ENCODE measurements at places on chromosomes 13 and 19.
A peak's percentile ranks its signal among the peaks of the same experiment; 100 is the strongest.

GRCh38 chr13:97512732-97513131, 78.8 kb downstream of the RAP2A start:
- no peak for DNase-seq

DNA sequence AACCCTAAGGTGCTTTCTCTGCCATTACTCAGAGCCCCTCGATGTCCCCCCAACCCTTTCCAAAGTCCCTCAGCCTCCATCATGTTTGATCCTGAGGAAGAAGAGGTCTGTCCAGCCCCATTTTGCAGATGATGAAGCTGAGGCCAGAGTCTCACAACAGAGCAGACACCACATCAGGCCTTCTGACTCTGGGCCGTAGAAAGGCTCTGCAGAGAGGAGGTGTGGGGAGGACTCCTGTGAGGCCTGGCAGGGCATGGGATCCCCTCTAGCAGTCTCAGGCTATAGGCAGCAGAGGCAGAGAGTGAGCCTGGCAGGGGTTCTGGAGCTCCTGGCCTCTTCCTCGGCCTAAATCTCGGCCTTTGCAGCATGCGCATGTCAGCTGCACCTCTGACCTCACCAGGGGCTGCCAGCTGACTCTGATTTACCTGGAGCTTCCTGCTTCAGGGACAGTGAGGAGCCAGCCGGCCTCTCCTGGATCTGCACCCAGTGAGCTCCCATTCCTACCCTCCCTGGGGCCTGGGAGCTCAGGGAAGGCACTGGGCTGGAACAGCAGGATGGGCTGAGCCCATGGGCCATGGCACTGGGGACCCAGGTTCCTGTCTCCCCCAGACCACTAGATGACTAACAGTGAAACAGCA, 41.7 kb upstream of the VSTM2B start:
- no peak for DNase-seq

GRCh38 chr13:99391781-99392469, 84.7 kb upstream of the GPR183 start:
- DNase-seq: no peak

- DNase-seq: no peak
Observed at GRCh38 chr19:19613506-19613905, 5.0 kb downstream of the PBX4 start.

DNA sequence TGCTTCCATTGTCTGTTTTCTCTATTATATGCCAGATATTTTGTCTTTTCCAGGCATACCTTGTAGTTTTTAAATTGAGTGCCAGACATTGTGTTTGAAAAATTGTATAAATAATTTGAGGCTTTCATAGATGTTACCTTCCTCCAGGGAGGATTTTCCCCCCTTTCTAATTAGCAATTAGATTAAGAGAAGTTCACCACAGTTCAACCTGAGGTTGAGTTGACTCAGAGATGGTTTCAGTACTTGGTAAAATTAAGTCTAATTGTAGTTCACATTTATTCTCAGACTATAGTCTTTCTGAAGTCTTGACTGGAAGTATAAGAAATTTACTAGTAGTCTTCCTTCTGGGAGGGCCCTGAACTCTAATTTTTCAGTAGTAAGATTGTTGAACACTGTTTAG, 104.1 kb upstream of the SCEL start:
- no peak for DNase-seq

GRCh38 chr19:14473073-14473977, 1.8 kb downstream of the PTGER1 start:
- DNase-seq: no peak

DNA sequence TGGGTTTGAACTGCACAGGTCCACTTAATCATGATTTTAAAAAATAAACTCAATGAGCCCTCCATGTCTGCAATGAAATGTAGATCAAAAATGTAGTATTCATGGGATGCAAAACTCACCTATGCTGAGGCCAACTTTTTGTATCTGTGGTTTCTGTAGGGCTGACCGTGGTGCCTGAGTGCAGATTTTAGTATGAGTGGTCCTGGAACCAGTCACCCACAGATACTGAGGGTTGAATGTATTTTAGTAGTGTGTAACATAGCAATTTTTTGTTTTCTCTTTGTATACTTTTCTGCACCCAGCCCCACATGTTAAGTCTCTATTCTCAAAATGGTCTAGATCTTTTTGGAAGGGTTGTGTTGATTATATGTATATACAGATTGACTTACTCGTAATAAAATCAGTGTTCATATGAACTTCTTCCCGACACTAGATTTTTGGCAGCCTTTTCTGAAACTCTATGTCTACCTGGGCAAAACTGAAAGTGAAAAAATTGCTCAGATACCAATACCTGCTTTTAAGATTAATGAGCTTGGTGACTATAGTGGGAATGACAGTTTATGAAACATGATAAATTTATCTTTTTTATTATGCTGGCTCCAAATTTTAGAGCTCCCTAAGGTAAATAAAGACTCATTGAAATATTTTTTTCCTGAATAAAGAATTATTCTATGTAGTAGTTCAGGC, 51.6 kb downstream of the DNAJC15 start:
- DNase-seq: no peak

- peak; percentile 17 for DNase-seq
Observed at GRCh38 chr13:48505597-48506091, 27.2 kb downstream of the RCBTB2 start.

DNA sequence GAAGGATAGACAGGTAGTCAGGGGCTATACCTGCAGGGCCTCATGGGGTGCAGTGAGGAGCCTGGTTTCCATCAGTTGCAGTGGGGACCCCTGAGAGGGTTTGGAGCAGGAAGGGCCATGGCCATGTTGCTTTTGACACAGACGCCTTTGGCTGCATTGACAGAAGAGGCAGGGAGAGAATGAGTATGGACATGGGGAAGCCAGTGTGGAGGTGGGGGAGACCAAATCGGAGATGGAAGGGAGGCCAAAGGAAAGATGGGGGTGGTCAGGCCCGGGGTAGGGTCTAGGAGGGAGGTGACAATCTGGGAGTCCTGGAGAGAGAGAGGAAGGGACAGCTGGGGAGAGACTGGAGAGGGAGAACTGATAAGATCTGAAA, 1.3 kb downstream of the HSD11B1L start:
- no peak for DNase-seq

DNA sequence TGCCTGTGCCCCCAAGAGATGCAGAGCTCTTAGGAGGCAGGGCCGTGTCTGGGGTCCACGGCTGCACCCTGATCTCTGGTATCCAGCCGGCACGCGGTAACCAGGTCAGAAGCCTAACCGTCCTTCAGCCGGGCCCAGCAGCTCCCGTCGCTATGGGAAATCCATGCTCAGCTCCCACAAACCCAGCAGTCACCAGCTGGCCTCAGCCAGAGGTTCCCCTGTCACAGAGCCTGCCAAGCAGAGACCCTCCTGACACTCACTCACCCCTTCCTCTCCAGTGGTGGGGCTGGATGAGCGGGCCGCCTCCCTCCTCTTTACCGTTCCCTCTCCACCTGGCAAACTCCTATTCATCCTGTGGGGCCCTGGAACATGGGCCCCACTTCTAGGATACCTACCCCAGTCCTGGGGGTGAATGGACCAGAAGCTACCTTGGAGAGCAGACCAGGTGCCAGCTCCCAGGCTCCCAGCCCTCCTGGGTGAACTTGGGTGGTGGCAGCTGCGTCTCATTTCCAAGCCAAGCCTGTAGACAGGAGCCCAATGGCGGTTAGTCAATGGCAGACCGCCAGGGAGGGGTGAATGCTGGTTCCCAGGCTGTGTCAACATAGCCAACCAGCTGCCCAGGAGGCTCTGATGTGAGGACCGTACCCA, 21.4 kb upstream of the TCF3 start:
- no peak for DNase-seq

DNA sequence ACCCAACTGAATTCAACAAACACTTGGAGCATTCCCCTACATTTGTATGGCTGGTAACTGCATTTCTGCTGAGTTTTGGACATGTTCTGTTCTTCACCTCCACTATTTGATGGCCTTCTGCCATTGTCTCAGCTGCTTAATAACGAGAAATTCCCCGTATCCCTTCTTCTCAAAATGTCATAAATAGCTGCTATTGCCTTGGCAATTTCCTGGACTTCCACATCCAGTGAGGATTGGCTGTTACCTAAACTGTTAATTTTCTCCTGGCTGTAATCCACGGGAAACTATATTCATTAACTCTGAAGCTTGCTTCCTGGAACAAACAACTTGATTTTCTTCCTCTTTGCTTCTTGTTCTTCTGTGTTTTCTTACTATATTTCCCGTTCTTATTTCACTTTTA, 69.5 kb upstream of the TDRD3 start:
- no peak for DNase-seq

DNA sequence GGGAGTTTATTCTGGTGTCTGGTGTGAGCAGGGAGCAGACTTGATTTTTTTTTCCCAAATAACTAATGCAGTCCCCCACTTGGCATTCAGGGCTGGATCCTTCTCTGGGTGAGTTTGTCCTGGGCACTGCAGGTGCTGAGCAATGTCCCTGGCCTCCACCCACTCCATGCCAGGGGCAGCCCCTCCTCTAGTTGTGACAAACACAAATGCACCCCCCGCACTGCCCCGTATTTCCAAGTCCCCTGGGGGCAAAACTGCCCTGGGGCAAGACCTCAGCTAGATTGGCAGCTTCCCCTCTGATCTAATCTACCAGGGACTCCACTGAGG, 6.4 kb downstream of the MOB3A start:
- DNase-seq: no peak

GRCh38 chr19:4088975-4089374, 22.3 kb upstream of the ZBTB7A start:
- no peak for DNase-seq

DNA sequence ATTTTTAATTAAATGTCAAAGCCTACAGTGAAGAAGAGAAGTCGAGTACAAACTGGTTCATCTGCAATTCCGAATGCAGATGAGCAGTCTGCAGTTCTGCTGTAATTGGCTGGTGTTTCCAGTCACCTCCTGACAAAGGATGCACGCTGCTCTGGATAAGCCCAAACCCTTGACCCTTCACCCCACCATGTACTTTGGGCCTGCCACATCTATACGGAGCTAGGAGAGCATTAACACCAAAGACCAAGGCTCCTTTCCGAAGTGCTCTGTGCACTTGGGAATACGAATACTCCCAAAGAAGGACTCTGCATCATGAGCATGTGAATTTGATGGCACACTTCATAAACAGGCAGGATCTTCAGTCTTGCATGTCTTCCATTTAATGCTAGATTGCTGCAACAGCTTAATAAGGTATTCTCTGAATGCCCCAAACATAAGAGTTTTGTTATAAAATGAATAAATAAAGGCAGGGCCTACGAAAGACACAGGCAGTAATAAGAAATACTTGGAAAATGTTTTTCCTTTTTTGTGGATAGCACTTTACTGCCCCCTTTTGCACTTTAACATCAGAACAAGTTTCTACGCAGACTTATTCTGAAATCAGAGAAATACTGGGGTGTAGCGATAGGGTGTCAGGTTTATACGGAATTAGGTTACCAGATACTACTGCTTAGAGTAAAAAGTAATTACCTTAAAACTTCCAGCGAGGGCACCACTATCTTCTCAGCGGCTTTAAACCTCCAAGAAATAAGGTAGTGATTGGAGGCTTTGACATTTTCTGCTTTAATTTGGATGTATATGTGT, 15.0 kb downstream of the EFNB2 start:
- DNase-seq: no peak

- no peak for DNase-seq
Observed at GRCh38 chr19:51305479-51305878, 6.0 kb upstream of the IGLON5 start.

- no peak for DNase-seq
Observed at GRCh38 chr19:45947926-45948325, 25.7 kb downstream of the NOVA2 start.

DNA sequence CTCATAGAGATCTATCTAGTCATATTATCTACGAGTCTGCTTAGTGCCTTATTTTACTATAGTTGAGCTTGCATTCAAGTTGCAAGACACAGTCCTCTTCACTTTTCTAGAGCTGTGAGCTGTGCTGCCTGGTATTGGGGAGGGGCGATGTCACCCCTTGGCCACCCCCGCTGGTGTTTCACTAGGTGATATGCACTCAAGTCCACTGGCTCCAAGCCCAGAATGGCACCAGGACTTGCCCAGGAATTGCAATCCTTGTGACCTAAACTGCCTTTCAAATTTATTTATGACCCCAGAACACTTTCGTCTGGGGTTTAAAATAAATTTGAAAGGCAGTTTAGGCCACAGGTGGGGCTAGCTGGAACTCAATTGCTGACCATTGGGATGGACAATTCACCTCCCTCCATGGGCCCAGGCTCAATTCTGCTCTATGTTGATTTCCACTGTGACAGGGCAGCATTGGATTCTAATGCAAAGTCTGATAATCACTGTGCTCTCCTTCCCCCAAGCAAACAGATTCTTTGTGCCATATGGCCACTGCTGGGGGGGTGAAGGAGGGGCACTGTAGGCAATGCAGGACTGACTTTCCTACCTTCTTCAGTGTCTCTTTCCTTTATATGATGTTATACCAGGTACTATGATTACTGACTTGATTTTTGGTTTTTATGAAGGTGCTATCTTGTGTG, 1244.2 kb upstream of the MIR17HG start:
- no peak for DNase-seq

DNA sequence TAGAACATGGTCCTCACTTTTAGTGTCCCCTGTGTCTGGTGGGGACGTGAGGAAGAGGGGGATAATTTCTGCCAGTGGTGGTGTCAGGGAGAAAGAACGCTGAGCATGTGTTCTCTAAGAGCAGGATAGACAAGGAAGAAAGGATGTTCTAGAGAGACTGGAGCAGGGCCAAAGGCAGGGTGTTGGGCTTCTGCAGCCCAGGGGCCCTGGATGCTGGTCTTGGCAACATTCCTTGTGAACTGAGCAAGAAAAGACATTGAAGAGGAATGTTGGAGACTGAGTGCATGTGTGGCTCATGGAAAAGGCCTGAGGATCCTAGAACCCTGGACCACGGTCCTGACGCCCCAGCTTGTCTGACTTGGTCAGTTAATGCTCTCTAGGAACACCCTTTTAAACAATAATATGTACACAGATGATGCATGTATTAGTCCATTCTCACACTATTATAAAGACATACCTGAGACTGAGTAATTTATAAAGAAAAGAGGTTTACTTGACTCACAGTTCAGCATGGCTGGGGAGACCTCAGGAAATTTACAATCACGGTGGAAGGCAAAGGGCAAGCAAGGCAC, 33.6 kb upstream of the SLC10A2 start:
- no peak for DNase-seq

DNA sequence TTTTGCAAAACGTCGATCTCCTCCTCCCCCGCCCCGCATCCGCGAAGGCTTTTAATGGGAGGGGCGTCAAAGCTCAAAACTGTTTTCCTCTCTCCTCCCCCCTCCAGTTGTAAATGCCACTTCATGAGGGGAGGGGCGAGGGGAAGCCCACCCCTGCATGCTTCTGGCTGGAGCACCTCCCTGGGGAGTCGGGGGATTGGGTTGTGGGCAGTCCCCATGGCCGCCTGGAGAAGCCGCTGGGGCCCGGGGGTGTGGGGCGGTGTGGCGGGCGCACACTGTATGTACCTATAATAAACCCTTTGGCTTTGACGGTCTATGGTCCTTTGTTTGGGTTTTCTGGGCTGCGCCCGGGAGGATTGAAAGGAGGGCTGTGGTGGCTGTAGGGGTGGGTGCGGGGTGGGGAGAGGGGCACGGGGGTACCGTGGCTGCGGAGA, 505 bp upstream of the SHKBP1 start:
- no peak for DNase-seq

GRCh38 chr13:112984501-112984900, 15.5 kb downstream of the MCF2L start:
- DNase-seq: no peak

All from stimulated activated CD4-positive, alpha-beta T cell treated with anti-CD3 and anti-CD28 coated beads, TNF-alpha, amount 100 ng/mL, for 24 hours (primary cell).